ENCODE measurements at places on chromosomes 7 and 10.

DNA sequence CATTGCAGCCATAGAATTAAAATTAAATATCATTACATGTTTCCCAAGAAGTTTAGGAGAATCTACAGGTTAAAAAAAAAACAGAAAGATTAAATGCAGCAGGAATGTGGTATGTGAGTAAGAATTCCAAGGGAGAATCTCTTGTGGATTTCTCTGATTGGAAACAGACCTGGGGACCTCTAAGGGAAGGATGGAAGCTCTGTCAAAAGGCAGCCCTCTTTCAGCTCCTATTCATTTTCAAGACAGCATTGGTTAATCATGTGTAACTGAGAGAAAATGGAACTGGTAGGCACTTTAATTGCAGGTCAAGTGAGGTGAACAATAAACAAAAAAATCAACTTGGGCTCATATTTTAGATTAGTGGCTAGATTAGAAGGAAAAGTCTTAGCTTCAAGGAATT lies 81.4 kb upstream of the MTPN start:
- no peak for DNase-seq

- DNase-seq: no peak
Measured at GRCh38 chr7:139855498-139856270, 26.6 kb downstream of the TBXAS1 start.

DNA sequence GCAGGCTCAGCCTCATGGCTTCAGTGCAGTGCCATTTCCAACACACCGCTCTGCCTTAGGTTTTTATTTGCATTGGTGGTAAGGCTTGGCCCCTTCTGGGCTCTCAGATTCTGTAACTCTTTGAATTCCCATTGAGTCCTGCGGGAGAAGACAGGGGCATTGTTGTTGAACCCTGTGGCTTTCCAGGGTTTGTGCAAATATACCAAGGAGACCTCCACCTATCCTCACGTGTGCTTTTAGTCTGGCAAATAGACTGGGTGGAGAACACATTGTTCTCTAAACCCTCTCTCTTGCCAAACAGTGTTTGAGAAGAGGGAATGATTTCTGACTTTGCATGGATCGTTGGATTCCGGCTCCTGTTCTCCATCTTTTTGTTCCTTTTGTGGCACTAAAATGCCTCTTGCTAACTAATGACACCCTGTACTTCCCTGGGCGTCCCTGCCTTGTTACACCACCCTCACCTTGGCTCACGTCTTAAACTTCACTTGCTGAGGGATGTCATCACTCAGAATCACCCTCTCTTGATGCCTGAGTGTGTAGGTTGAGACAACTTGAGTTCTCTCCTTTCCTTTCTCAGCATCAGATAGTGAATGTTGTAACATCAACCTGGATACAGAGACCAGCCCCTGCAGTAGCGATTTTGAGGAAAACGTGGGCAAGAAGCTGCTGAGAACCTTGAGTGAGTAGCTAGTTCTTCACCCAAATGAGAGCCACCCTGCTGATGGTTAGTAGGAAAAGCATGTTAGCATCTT lies 40.5 kb downstream of the GOT1 start:
- no peak for DNase-seq

DNA sequence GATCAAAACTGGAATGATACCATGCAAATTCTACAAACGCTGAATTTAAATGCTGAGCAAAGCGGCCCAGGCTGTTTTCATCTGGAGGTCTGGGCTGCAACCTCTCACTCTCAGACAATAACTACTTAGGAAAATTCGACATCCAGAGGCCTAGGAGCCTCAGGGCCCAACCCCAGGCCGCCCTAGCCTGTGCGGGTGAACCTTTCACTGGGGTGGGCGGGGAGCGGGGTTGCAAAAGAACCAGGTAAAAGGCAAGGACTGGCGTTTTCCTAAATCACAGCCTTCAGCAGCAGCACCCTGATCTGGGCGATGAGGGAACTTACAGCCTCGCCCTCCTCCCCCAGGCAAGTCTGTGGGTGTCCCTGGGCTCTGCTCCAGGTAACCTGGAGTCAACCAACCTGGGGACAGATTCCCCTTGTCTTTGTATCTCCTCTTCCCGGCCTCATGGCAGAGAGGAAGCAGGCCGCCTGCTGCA lies 33.4 kb downstream of the CALML5 start:
- no peak for DNase-seq

- no peak for DNase-seq
Measured at GRCh38 chr10:124044143-124044862, 49.1 kb downstream of the CHST15 start.

DNA sequence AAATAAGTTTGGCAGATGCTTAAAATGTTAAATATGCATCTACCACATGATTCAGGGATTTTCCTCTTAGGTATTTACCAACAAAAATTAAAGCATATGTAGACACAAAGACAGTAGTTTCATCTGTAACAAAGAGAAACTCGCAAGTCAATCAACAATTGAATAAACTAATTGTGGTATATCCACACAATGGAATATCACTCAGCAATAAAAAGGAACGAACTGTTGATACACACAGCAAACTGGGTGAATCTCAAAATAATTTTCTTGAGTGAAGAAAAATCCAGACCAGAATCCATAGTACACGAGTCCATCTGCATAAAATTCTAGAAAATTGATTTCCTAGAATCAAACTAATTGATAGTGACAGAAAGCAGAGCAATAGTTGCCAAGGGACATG lies 5.2 kb downstream of the ARHGAP12 start:
- DNase-seq: no peak

GRCh38 chr7:50538478-50538877 lies 26.7 kb downstream of the DDC start:
- peak; percentile 47 for DNase-seq

GRCh38 chr7:123198668-123199652 lies 809 bp downstream of the SLC13A1 start:
- no peak for DNase-seq

GRCh38 chr7:86980223-86980622 lies 79.2 kb downstream of the ELAPOR2 start:
- DNase-seq: no peak

DNA sequence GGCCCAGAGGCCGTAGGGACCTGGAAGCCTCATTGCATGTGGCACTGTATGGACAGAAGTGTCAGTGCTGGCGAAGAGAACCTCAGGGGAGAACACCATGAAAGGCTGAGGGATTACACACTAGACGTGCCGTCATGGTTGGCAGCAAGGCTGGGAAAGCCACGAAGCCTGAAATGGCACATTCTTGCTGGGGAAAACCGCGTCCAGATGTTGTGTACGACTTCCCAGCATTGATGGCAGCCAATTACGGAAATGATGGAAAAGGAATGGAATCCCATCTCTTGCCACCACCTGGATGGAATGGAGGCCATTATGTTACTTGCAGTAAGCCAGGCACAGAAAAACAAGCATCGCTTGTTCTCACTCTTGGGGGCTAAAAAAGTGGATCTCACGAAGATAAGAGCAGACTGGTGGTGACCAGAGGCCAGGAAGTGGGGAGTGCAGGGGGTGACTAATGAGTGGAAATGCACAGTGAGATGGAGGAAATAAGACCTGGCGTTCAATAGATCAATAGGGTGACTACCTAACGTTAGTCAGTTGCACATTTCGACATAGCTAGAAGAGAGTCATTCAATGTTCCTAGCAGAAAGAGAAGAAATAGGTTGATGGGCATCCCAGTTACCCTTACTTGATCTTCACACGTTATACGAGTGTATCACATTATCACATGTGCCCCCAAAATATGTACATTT lies 14.6 kb upstream of the PWWP2B start:
- no peak for DNase-seq

GRCh38 chr7:1474736-1475135 lies 15.5 kb upstream of the MICALL2 start:
- DNase-seq: no peak

DNA sequence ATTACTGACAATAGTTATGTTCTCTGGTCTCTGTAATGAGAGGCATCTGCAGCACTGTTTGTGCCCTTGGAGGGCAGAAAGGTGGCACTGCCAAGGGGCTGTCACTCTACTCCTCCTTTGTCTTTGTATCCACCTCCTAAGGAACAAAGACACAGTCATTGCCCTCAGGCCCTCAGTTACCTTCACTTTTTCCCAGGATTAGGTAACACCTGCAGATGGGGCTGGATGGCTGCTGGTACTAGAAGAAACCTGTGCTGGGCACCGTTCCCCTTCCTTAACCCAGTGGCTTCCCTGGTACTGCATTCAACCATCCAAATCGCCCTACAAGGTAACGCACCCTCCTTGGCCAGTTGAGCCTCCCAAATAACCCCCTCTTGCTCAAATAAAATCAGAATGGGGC lies 246.9 kb upstream of the NEBL start:
- DNase-seq: no peak

DNA sequence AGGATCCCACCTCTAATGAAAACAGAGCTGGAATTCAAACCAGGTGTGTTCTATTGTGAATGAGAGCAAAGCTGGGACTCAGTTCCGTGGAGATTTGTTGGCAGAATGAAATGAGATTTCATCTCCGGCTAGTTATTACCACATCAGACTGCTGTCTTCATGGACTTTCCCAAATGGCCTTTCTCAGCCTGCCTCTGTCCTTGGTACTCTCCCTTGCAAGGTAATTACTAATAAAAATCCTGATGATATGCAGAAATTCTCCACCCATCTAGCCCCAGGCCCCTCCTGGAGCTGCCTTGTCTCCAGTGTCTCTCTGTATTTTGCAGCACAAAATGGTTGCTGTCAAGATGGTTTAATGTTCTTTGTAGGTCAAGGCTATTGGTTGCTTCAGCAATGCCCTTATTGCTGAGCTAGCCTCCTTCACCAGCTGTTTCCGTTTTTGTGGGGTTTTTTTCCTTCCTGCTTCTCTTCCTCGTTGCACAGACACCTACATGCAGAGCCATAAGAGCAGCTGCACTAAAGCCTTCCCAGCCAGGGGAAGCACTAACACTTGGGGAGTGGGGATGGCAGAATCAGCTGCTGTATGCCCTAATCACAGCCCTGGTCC lies 185.0 kb upstream of the GHITM start:
- no peak for DNase-seq

DNA sequence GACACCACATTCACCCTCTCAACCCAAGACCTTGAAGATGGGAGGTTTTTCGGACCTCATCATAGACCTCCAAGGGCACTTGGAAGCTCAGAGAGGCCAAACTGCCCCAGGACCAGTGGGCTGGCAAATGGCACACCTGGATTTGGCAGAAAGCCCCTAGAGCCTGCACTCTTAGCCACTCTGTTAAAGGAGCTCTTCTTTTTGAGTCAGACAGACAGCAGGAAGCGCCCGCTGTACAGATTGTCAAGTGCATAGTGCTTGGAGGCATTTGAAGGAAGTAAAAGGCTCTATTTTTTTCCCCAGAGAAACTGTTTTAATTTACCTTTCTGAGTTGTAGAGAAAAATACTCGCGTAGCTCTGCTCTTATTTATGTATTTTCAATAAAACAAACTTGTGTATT lies 408.6 kb upstream of the GALNT17 start:
- DNase-seq: no peak

GRCh38 chr7:156378806-156379205 lies 261.8 kb upstream of the RNF32 start:
- DNase-seq: no peak

DNA sequence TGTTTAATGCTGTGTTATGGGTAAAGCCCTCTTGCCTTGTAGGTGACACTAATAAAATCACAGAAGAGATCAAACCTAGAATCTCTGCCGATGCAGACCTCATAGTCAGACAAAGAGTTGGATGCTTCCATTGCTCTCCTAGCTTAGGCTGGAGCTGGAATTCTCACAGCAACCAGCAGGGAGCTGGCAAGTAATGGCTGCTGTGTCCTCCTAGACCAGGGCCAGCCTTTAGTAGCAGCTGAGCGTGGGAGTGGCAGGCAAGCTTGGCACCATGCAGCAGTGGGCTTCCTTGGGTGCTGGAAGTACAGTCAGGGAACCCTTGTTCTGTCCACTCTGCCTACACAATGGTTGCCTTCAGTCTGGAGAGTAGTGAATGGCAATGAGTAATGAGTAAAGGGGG lies 598.3 kb upstream of the GALNT17 start:
- DNase-seq: no peak

GRCh38 chr10:73537709-73538108 lies 41.9 kb upstream of the PPP3CB start:
- no peak for DNase-seq

GRCh38 chr10:7886056-7886455 lies 67.8 kb downstream of the TAF3 start:
- DNase-seq: no peak

- no peak for DNase-seq
Measured at GRCh38 chr10:129101232-129101980, 365.6 kb upstream of the MGMT start.

GRCh38 chr7:132687981-132688383 lies 111.7 kb upstream of the PLXNA4 start:
- no peak for DNase-seq

GRCh38 chr7:138226745-138227279 lies 150.6 kb downstream of the AKR1D1 start:
- no peak for DNase-seq

DNA sequence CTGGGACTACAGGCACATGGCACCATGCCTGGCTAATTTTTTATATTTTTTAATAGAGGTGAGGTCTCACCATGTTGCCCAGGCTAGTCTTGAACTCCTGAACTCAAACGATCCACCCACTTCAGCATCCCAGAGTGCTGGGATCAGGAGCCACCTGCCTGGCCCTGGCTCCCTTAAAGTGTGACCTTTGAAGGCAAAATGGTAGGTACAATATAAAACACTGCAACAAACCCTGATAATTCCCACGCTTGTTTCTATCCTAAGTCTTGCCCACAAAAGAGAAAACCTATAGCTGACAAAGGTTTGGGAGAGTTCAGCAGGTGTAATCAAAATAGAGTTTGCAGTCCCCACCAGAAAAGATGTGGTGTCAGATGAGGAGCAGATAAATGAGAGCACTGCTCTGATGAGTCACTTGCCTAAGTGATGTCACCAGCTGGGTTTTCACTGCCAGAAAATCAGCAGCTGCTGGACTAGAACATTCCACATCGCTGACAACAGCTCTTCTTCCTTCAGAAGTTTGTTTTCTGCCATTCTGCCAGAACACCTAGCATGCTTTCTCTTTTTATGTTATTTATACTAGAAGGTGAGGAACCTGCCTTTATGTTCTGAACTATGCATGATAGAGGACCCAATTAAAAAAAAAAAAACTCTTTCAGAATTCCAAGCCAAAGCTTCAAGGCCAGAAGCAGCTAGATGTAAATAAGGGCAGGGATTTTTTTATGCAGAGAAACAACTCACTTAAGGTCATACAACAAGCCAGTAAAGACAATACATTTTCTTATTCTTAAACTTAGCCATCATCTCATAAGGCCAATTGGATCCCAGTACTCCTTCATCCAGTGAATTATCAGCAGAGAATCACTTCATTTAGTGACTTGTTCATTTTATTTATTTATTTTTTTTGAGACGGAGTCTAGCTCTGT lies 18.0 kb downstream of the PURB start:
- DNase-seq: no peak

DNA sequence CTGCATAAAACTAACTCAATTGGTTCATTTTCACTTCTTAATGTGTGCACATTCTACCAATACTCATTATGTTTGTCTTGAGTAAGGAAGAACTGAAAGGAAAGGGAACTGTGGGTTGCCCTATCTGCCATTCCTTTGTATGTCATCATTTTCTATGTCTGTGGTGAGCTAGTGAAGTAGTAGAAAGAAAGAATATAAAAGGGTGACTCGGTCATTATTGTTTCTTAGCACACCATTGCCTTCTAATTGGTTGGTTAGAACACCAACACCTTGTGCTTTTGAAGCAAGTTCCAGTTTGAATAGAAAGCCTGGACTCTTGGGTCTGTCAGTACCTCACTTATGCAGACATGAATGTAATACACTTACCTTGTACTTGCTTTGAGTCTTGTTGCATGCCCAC lies 64.3 kb upstream of the MDFIC start:
- no peak for DNase-seq
